ENCODE measurements at places on chromosomes 6 and 20.
A peak's percentile ranks its signal among the peaks of the same experiment; 100 is the strongest.

DNA sequence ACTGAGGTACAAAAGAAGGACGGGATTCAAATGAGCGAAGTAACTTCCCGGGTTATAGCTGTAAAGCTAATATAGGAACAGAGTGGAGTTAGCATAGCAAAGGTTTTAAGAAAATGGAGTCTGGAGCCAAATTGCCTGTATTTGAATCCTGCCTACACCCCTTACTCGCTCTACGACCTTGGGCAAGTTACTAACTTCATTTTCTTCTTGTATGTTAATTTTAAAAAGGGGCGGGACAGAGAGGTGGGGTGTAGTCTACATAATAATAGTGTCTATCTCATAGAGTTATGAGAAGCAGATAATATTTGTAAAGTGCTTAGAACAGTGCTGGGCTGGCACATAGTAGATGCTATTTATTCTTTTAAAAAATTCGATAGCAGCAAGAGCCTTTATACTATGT lies 705 bp downstream of the ZSCAN23 start:
- DNase-seq = no peak

GRCh38 chr6:31965700-31966099 lies 6.2 kb downstream of the DXO start:
- no peak for DNase-seq

GRCh38 chr6:106974336-106974998 lies at the start of gene CD24:
TSS of gene CD24 (minus strand) at chr6:106974729. CDS start at chr6:106974646, 83 bp downstream.
- peak; percentile 76 for DNase-seq

GRCh38 chr6:112286010-112286409 lies 31.6 kb upstream of the LAMA4 start:
- no peak for DNase-seq

DNA sequence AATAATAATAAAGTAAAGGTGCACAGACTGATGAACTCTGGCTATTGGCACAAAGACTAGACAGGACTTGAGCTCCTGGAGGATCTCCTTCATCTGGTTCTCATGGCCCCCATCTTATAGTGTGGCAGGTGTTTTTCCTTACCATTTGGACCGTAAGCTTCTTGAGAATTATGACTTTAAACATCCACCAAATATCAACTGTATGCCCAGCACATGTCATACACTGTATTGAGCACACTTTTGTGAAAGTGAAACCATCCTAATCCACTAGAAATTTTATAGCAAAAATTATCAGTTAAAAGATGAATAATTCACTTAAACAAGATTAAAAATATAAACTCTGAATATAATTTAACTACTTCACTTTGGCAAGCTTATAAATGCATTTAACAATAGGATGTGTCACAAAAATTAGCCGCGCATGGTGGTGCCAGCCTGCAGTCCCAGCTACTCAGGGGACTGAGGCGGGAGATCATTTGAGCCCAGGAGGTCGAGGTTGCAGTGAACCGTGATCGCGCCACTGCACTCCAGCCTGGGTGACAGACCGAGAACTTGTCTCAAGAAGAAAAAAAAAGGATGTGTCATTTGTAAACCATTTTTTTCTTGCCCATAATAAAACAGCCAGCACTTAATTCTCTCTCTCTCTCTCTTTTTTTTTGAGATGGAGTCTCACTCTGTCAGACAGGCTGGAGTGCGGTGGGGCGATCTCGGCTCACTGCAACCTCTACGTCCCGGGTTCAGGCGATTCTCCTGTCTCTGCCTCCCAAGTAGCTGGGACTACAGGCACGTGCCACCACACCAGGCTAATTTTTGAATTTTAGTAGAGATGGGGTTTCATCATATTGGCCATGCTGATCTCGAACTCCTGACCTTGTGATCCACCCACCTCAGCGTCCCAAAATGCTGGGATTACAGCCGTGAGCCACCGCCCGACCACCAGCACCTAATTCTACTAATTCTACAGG lies 9.1 kb downstream of the HIVEP2 start:
- DNase-seq = peak; percentile 45

GRCh38 chr20:9711872-9712271 lies 127.0 kb downstream of the PAK5 start:
- DNase-seq = no peak

- no peak for DNase-seq
Measured at GRCh38 chr6:19692506-19693298, 144.5 kb upstream of the ID4 start.

DNA sequence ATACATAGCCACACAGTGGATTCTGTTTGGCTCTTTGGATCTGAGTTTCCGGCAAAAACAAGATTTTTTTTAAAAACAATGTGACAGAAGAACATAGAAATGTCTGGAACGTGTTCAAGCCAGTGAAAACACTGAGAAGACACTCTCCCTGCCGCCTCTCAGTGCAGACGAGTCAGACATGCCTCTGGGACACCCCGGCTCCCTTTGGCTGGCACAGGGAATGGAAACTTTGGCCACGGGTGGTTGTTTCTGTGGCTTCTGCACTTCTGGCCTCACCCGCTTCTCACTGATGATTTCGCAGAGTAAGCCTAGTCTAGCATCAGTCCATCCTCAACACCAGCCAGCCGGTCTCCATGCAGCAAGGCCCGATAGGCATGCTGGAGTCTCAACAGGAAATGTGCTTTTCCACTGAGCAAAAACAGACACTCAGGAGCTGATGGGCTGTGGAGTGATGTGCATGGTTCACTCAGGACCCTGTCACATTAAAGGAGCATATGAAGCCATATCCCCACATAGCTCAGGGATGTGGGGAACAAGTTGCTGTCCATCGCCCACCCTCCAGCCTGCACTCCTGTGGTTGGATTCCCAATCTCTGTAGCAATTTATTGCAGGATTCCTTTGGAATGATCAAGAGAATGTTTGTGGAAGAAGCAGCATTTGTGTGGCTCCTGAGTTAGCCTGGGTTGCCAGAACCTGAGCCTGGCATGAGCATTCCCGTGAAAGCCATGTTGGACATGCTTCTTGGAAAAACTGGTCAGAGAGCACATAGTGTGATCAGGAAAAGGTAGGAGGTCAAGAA lies 262.0 kb upstream of the RIN2 start:
- no peak for DNase-seq

GRCh38 chr6:117531809-117532725 lies 49.6 kb downstream of the DCBLD1 start:
- DNase-seq = no peak

GRCh38 chr6:136859430-136859829 lies 37.0 kb downstream of the PEX7 start:
- no peak for DNase-seq

GRCh38 chr20:49399329-49399728 lies 83.1 kb downstream of the KCNB1 start:
- DNase-seq = no peak

GRCh38 chr6:138092686-138093085 lies 14.5 kb downstream of the PERP start:
- DNase-seq = no peak

GRCh38 chr6:80304014-80304413 lies 197.5 kb downstream of the BCKDHB start:
- no peak for DNase-seq

DNA sequence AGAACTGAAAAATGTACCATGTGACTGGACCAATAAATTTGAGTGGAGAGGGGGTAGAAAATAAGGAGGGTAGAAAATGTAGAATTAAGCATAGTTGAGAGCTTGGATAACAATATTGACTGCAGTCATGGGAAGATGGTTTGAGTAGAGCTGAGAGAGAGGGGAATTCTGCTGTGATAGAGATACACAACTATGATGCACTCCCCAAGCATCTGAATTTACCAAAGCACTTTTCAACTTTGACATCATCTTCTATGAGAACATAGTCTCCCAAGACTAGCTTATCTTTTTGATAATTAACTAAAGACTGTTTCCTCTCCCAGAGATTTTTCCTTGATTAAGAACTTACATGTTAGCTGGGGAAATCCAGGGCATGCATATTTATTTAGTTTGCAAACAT lies 103.1 kb downstream of the TNFRSF21 start:
- DNase-seq = no peak

- DNase-seq = peak; percentile 24
Measured at GRCh38 chr20:528923-529604, 14.5 kb downstream of the CSNK2A1 start.

DNA sequence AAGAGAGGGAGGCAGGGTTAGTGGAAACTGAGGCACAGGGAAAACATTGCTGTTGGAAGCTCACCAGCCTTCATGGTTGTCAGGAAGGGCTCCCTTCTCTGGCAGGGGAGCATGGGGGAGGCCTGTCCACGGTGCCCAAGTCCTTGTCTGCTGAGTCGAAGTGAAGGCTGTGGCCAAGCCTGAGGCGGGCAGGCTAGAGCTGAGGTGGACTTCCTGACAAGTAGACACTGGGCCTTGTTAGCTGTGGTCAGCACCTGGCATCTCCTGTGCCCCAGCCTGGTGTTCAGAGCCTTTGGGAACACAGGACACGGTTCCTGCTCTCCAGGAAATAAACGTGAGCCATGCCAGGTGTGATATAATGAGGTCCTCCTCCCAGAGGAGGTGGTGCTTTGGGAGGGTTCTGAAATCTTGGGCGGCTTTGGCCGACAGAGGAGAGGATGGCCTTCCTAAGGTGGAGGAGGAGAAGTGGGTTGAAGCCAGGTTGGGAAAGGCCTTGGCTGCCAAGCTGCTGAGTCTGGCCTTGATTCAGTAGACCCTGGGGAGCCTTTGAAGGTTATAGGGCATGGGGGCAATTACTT lies 138.4 kb upstream of the RNF24 start:
- no peak for DNase-seq

DNA sequence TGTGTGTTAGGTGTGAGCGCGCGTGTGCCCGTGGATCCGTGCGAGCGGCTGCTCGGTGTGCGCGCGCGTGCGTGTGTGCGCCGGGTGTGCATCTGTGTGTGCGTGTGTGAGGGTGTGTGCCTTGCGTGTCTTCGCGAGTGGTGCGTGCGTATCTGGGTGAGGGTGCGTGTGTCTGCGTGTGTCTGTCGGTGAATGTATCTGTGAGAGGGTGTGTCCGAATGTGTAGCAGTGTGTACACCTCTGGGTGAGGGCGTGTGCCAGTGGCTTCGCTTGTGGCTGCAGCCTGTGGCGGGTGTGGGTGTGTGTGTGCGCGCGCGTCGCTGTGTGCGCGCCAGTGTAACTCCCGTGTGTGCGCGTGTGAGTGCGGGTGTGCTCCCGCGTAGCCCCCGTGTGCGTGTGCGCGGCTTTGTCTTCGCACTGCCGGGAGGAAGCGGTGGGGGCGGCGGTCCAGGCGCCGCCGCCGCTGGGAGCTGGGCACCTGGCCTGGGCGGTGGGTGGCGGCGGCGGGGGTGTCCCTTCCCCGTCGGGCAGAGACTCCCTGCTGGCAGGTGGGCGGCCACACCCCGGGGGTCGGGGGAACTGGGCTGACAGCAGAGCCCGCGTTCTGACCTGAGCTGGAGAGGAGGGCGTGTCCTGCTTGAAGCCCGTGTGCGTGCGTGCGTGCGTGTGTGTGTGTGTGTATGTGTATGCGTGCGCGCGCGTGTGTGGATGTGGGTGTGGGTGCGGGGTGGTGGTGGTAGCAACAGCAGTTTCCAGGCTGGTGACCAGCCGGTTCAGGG lies 61.3 kb upstream of the EPB41L1 start:
- peak; percentile 84 for DNase-seq

DNA sequence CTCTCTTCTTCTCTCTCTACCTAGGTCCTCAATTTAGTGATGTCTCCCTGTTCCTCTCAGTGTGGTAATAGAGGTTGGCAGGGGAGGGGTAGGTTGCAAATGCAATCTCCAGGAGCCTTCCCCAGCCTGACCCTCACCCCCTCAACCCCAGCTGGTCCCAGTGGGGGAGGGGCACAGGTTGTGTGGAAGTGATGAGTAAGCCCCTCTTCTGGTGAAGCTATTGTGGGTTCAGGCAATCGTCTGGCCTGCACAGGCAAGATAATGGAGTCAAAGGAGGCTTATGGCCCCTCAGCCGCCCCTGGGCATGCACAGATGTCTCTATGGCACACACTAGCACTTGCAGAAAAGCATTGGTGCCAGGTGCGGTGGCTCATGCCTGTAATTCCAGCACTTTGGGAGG lies 10.8 kb upstream of the ADA start:
- no peak for DNase-seq

- DNase-seq = no peak
Measured at GRCh38 chr6:128456510-128457230, 63.7 kb downstream of the PTPRK start.

- DNase-seq = no peak
Measured at GRCh38 chr6:17292600-17293133, 11.5 kb downstream of the RBM24 start.

DNA sequence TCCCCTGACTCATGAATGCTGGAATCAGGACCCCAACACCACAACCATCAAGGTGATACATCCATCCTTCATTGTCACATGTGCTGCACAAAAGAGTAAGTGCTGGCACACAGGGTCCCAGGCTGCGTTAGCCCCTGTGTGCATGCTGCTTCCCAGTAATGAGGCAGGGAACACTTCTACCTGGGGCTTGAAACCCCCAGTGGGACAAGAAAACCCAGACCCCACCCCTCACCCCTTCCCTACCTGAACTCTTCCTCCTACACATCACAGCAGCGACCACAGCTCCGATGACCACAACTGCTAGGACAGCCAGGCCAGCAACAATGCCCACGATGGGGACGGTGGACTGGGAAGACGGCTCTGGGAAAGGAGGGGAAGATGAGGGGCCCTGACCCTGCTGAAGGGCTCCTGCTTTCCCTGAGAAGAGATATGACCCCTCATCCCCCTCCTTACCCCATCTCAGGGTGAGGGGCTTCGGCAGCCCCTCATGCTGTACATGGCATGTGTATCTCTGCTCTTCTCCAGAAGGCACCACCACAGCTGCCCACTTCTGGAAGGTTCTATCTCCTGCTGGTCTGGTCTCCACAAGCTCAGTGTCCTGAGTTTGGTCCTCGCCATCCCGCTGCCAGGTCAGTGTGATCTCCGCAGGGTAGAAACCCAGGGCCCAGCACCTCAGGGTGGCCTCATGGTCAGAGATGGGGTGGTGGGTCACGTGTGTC lies 2.0 kb downstream of the HLA-B start:
- no peak for DNase-seq

GRCh38 chr20:50054626-50055511 lies 58.1 kb downstream of the UBE2V1 start:
- DNase-seq = no peak

DNA sequence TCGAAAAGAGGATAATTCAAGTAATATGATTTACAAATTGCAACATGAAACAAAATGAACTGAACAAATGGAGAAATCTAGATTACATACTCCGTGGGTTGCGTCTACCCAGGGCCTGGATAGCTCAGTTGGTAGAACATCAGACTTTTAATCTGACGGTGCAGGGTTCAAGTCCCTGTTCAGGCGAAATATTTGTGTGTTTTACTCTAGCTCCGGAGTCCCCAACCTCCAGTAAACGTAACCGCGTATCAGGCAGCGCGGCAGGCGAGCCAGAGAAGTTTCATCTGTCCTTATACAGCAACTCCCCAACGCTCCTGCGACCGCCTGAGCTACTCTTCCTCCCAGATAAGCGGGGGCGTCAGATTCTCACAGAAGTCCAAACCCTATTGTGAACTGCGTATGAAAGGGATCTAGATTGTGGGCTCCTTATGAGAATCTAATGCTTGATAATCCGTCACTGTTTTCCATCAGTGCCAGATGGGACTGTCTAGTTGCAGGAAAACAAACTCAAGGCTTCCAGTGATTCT lies 176.1 kb downstream of the TRIM27 start:
- peak; percentile 29 for DNase-seq

GRCh38 chr6:30964075-30964474 lies 19.4 kb upstream of the MUC21 start:
- no peak for DNase-seq

GRCh38 chr6:41705996-41706835 lies 29.2 kb downstream of the TFEB start:
- DNase-seq = peak; percentile 62

GRCh38 chr6:161407581-161407980 lies 133.7 kb upstream of the AGPAT4 start:
- no peak for DNase-seq

Measured in DMS53 (cell line).